ENCODE measurements at places on chromosomes 7 and 10.

DNA sequence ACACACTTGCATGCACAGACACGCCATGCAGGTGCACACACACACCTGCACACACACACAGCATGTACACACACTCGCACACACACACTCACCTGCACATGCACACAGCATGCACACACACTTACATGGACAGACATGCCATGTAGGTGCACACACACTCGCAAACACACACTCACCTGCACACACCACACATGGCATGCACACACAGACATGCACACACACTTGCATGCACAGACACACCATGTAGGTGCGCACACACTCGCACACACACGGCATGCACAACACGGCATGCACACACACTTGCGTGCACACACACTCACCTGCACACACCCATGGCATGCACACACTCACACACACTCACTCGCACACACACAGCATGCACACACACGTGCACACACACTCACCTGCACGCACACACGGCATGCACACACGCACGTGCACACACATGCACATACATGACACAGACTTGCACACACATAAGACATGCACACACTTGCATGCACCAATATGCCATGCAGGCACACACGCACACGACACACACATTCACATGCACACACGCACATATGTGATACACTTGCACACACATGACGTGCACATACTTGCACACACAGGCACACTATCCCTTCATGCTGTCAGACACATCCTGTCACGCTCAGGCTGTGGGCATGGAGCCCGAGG, 56.8 kb downstream of the INSIG1 start:
- DNase-seq: no peak

GRCh38 chr7:137003086-137003485, 134.6 kb downstream of the CHRM2 start:
- no peak for DNase-seq

- DNase-seq: peak; percentile 20
Observed at GRCh38 chr7:1742555-1743303, 72.7 kb downstream of the ELFN1 start.

DNA sequence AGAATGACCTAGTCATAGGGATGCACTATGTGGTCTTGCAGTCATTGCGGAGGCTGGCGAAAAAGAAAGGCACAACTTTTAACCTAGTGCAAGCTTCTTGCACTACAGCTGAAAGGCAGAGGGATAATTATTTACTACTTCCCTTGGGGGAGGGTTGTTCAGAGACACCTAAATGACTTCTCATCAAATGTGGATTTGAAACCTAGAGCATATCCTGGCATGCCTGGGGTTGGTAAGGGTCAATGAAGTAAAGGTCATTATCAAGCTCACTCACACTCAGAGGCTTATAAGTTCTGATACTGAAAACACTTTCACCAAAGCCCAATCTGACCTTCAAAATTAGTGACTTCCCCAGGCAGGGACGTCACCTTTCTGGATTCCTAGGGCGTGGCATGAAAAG, 108.9 kb upstream of the AMPH start:
- no peak for DNase-seq

GRCh38 chr10:102268375-102268888, 23.1 kb downstream of the GBF1 start:
- no peak for DNase-seq

GRCh38 chr10:48786606-48787282, 102.1 kb downstream of the WDFY4 start:
- DNase-seq: no peak

GRCh38 chr7:155188821-155189581, 108.7 kb upstream of the INSIG1 start:
- DNase-seq: no peak

GRCh38 chr7:5870311-5870710, 10.3 kb upstream of the OCM start:
- no peak for DNase-seq

DNA sequence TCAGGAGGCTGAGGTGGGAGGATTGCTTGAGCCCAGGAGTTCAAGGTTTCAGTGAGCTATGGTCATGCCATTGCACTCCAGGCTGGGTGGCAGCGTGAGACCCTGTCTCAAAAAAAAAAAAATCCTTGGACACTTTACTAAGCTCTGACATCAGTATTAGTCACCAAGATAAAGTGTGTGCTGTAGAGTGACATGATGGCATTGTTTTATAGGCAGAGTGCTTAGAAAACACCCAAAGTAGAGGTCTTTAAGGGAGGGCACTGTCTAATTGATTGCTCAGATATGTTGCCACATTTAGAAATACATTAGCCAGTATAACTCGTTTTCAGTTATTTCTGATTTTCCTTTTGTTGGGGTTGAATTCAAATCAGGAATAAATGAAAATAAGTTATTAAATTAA, 235.9 kb downstream of the REEP3 start:
- DNase-seq: no peak

DNA sequence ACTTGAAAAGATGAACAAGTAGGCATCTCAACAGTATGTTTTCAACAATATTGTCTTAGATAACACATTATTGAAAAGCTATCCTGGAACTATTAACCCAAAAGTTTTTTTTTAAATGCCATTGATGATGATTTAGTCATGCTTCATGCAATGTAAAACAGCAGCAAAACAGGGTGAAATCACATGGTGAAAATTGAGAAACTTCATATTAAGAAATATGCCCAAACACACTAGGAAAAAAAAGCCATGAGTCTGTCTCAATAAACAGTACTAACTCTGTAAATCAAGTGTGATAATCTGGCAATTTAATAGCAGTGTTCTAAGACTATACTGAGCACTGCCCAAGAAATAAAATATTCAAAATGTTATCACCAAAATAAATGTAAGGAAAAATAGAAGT, 613.1 kb downstream of the KCNMA1 start:
- no peak for DNase-seq

- DNase-seq: no peak
Observed at GRCh38 chr7:118696879-118697278, 472.4 kb downstream of the ANKRD7 start.

DNA sequence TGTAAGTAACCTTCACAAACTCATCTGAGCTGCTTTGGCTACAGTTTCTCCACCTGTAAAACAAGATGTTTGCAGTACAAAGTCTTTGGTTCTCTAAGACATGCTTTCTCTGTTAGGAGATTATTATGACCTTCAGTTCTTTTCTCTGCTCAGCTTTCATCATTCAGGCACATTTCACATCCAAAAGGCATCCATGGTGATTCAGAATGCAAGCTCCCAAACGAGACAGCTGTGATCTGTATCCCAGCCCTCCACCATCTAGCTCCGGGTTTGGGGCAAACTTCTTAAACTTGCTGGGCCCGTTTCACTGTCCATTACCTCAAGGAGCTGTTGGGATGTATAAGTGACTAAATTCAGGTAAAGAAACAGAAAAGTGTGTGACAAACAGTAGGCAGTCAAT, 95.8 kb upstream of the COL1A2 start:
- no peak for DNase-seq

DNA sequence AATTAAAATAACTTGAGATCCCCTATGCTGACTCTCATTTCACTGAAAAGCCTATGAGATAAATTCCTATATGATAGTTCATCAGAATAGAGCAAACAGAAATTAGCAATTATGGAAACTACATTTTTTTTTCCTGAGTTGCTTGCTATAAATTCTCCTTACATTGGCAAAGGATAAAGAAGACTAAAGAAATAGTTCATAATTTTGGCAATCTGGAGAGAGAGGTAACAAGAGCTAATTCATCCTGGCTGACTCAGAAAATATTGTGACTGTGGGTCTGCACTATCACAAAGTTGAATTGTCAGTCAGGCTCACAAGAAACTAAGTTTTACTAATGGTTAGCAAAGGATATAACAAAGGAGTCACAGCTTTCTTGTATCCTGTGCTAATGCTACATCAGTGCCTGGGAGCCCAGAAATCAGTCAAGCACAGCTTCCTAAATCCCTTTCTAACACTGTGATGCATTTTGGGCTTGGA, 483.0 kb downstream of the MAGI2 start:
- no peak for DNase-seq

DNA sequence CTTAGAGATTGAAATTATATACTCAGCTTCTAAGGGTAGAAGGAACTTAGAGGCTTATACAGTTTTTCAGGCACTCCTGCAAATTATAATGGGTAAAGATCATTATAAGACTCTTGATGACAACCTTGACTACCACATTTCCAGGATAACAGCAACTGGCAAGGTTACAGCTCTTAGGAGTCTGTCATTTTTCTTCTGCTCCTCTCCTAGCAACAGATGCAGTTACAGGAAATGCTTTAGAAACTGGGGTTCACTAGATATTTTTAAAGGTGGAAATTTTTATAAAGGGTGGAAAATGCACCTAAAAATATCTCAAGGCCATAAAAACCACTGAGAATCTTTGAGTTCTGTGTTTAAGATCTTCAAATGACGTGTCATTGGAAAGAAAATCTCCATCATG, 185.8 kb downstream of the RELN start:
- no peak for DNase-seq

DNA sequence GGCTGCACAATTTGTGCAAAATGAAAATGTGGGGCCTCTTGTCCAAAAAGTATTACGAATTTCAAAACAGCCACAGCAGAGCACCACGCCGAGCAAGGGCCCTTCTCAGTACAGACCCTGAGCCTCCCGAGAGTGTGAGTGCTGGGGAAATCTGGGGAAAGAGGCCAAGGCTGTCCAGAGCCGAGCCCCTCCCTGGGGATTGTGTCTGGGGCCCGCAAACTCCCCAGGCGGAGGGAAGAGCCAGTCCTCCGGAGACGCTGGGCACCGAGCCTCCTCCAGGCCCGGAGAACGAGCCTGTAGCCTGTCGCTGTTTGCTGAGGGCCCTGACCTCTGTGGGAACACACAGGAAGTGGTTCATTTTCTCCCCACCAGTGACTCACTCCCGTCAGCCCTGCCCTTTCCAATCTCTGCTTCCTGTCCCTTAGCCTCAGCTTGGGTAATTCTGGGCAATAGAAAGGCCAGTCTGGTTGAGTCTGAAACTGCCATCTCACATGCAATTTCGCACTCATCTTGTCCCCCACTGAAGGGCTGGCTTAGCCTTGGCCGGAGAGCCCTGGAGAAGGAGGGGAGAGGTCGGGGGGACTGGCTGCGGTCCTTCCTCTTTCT, 19.5 kb upstream of the GNA12 start:
- DNase-seq: peak; percentile 80

DNA sequence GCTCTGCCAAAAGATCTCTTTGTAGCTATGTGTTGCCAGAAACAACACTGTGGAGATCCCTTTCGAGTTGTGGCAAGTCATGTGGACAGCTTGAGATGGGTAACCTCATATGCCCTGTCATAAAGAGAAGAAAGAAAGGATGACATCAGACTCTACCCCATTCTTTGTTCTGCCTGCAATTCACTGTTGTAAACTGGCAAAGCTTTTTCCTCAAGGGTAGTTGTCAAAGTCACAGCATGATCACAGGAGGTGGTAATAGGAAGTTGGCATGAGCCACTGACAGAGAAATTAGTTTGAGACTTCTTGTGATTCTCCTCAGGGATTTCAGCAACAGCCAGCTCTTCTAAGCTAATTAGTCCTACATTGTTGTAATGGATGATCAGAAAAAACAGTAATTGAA, 19.4 kb upstream of the MINDY3 start:
- no peak for DNase-seq

DNA sequence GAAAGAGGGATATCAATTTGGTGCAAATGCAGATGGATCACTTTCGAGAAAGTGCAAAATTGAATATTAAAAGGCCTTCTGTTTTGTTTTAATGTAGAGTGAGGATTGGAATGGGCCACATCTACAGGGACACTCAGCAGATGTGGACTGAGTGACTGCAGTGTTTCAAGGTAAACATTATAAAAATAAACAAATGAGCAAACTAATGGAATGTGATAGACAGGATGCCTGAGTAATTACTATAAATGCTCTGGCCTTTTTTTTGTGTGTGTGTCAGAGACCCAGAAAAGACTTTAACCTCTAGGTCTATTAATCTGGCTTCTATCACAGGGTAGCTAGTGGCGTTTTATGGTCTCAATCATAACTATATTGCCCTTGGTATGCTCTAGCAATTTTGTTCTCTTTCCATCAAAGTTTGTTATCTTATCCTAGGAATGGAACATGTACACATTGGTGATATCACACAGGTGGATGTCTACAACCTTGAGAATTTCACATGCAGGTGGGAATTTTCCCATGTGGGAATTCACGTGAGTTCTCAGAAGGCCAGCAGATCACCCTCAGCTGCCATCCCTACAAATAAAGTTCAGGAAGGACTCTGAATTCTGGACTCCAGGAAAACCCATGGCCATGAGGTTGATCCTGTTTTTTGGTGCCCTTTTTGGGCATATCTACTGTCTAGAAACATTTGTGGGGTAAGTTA, at the start of gene CPA2:
Gene CPA2 (plus strand): TSS at position 606 of the 703 bp plus-strand sequence. CDS start 19 bp downstream, at position 625.
- no peak for DNase-seq

DNA sequence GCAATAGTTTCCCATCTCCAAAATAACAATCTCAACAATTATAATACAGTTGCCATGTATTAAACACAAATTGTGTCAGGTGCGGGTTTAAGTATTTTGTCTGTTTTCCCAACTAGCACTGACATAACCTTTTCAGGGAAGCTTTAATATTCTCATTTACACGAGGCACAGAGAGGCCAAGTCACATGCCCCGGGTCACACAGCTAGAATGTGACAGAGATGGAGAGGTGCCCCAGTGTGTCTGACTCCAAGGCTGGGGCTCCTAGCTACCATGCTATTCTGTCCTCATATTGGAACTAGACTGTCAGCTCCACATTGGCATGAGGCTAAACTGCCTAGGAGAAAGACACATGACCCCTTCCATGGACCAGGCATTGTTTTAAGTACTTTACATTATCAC, 77.2 kb downstream of the COL13A1 start:
- DNase-seq: no peak

DNA sequence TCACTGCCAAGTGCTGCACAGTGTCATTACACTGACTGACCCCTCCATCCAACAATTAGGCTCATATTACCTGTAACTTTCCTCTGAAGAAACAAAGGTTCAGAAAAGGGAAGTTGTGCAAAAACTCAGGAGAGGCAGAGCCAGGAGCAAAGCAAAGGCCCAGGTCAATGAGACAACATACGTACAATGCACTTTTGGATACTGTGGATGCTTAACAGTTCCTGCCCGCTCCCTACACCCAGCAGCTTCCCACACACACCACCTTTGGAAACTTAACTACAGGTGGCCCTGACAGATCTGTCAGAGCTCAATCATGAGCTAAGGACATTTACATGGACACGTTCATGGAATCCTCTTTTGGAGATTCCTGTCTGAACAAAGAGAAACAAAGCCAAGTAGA, 515.9 kb downstream of the GRID1 start:
- no peak for DNase-seq

GRCh38 chr7:132528695-132529094, 47.6 kb downstream of the PLXNA4 start:
- DNase-seq: no peak

DNA sequence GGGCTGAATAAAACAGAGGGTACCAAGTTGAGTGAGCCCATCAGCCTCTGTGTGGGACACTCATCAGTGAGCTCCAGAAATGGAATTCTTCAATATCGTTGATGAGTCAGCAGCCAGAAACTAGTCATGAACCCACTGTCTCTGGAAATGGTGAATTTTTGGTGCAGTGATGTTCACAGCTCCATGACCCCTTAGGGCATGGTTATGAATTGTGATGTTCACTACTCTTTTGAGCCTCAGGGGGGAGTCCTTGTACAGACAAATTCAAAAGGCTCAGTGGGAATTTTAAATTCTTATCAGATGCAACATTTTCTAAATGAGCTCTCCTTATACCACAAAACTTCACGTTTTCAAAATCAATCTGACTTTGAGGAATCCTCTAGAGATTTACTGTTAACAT, 335.7 kb downstream of the PHTF2 start:
- no peak for DNase-seq

GRCh38 chr7:140501966-140502365, 22.7 kb upstream of the MKRN1 start:
- DNase-seq: no peak

- no peak for DNase-seq
Observed at GRCh38 chr7:74405191-74405898, 48.4 kb upstream of the GTF2IRD1 start.
